ENCODE measurements at places on chromosomes 16 and 17.

DNA sequence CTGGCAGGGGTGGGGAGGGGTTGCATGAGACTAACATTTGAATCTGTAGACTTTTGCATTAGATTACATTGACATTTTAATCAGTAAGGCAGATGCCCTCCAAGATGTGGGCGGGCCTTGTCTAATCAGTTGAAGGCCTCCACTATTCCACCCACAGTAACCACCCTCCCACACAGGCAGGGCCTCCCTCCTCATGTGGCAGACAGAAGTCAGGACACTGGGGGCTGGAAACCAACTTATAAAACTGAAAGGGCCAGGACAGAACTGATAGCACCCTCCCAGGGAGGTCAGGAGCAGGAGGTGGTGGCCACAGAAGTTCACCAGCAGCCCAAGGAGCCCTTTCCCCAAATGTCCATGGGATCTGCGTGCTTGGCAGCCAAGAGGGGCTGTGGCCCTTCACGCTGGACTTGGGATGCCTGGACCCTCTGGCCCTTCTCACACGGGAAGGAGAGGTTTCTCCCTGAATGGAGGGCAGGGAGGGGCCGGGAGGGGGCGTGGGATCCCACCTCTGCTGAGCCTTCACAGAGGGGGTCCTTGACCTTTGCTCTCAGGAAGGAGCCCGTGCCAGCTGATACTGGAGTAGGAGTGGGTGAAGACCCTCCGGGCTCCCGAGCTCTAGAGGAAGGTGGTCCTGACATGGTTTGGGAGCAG lies 4.6 kb downstream of the PYCR1 start:
- no peak overlapping the region for H3K4me3 ChIP-seq
- peaks cover 38% of the 10 kb centered on the region for H3K36me3 ChIP-seq
- no peak overlapping the region for H3K27ac ChIP-seq
- H3K27me3 ChIP-seq = peaks cover 21% of the 10 kb centered on the region
- DNase-seq = no peak

- no peaks in the 10 kb centered on the region for H3K4me1 ChIP-seq
- H3K4me3 ChIP-seq = no peak overlapping the region
- H3K27me3 ChIP-seq = peaks cover 13% of the 10 kb centered on the region
- no peak overlapping the region for H3K27ac ChIP-seq
Measured at GRCh38 chr16:87047221-87048037, 269.8 kb downstream of the C16orf95 start.

DNA sequence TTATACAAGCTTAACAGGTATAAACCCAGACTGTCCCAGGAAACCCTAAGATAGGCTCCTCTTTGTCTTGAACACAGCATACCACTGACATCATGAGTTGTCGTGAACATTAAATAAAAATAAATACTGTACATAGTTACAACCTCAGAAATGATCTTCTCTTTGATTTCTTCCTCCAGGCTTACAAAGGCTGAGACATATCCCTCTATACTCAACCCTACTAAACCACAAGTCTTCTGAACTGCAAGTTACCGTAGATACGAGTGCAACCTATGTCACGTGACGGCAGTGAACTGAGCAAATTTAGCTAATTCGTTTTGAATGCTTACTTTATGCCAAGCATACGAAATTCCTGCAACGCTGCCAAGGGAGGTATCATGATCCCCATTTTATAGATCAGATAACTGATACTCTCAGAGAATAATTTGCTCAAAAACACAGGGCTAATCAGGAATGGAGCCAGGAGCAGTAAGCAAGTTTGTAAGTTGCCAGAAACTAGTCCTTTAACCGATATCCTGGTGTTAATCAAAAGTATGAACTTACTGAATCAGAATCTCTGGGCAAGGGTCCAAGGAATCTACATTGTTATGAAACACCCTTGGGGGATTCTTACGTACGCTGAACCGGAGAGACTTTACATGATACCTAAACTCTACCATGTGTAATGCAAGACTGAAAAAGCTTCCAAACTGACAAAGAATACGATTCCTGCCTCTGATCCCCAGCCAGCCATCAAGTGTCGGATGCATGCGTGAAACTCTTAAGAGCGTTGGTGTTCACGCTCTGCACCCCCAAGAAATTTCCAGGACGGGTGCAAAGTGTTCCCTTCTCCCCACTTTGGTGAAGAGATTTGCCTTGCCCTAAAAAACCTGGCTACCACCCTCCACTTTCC lies 106.2 kb downstream of the XYLT1 start:
- no peaks in the 10 kb centered on the region for H3K27me3 ChIP-seq
- peaks cover 67% of the 10 kb centered on the region for H3K4me1 ChIP-seq
- no peak for DNase-seq

DNA sequence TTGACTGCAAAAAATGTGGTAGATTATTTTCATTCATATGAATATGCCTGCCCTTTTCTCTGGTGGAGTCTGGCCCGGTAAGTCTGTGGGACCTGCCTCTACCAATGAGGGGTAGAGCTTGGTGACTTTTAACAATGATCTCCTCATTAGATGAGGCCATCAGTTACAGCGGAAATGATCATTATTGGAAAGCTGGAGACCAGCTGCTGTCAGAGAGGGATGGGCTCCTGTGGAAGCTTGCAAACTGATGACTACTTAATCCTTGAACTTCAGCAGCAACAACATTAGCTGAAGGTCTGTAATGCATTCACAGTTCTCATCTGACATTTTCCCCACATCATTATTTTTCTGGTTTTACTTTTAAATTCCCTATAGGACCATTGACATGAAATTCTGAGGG lies 194.1 kb downstream of the CDH13 start:
- H3K4me3 ChIP-seq = no peak overlapping the region
- no peaks in the 10 kb centered on the region for H3K36me3 ChIP-seq
- H3K27me3 ChIP-seq = peaks cover 5% of the 10 kb centered on the region
- H3K4me1 ChIP-seq = no peaks in the 10 kb centered on the region

- no peaks in the 10 kb centered on the region for H3K36me3 ChIP-seq
- H3K27ac ChIP-seq = no peak overlapping the region
- no peaks in the 10 kb centered on the region for H3K4me1 ChIP-seq
- no peak for DNase-seq
- H3K27me3 ChIP-seq = no peaks in the 10 kb centered on the region
- no peak overlapping the region for H3K4me3 ChIP-seq
Measured at GRCh38 chr16:87127061-87127765, 190.0 kb downstream of the C16orf95 start.

DNA sequence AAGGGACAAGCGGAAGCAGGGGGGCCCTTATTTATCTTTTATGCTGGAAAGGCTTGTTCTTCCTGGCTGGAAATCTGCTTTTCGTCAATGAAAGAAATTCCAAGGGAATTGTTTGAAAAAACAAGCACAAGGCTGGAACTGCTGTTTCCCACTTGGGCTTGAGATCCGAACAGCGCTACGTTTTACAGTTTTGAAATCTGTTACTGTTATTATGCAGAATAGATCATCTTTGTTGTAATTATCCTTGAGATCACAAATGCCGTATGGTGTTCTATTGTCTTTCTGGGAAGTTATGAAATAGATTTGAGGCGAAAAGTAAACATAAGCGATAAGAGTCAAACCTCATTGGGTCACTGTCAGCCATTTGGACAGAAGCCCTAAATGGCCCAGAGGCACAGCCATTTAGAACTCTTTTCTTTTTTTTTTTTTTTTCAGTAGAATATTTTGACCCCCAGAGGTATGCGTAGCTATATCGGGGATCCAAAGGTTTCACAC lies 223.3 kb downstream of the IRX3 start:
- no peak for DNase-seq
- H3K36me3 ChIP-seq = peaks cover 2% of the 10 kb centered on the region
- peaks cover 2% of the 10 kb centered on the region for H3K4me1 ChIP-seq
- no peak overlapping the region for H3K27ac ChIP-seq
- no peaks in the 10 kb centered on the region for H3K27me3 ChIP-seq
- H3K4me3 ChIP-seq = no peak overlapping the region

DNA sequence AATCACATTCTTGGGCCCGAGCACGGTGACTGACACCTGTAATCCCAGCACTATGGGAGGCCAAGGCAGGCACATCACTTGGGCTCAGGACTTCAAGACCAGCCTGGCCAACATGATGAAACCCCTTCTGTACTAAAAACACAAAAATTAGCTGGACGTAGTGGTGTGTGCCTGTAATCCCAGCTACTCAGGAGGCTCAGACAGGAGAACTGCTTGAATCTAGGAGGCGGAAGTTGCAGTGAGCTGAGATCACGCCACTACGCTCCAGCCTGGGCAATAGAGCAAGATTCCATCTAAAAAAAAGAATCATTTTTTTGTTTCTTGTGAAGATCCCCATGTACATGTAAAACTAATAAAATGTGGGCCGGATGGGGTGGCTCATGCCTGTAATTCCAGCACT lies 53.1 kb upstream of the ATF7IP2 start:
- peak overlapping the region; percentile 20 for H3K27ac ChIP-seq
- H3K27me3 ChIP-seq = no peaks in the 10 kb centered on the region
- H3K4me3 ChIP-seq = no peak overlapping the region
- H3K36me3 ChIP-seq = no peaks in the 10 kb centered on the region

- peak overlapping the region; percentile 90 for H3K27ac ChIP-seq
- no peaks in the 10 kb centered on the region for H3K27me3 ChIP-seq
- peak overlapping the region; percentile 44 for H3K4me3 ChIP-seq
- no peak for DNase-seq
Measured at GRCh38 chr17:78390241-78391050, 12.0 kb downstream of the PGS1 start.

- H3K27me3 ChIP-seq = no peaks in the 10 kb centered on the region
- DNase-seq = peak; percentile 3
- H3K27ac ChIP-seq = no peak overlapping the region
- H3K4me3 ChIP-seq = no peak overlapping the region
Measured at GRCh38 chr16:15777533-15778203, 79.2 kb downstream of the MYH11 start.

DNA sequence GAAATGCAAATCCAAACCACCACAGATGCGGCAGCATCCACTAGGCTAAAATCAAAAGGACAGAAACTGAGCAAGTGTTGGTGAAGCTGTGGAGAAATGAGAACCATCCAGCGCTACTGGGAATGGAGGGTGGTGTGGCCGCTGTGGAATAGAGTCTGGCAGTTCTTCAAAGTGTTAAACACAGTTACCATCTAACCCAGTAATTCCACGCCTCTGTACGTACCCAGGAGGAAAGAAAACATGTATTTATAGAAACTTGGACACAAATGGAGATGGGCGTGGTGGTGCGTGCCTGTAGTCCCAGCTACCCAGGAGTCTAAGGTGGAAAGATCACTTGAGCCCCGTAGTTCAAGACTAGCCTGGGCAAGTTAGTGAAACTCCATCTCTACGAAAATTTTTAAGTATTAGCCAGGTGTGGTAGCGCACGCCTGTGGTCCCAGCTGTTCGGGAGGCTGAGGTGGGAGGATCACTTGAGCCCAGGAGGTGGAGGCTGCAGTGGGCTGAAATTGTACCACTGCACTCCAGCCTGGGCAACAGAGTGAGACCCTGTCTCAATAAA lies 11.6 kb downstream of the SLC25A10 start:
- no peak overlapping the region for H3K4me3 ChIP-seq
- no peak for DNase-seq
- peaks cover 18% of the 10 kb centered on the region for H3K27me3 ChIP-seq
- H3K4me1 ChIP-seq = no peaks in the 10 kb centered on the region
- no peak overlapping the region for H3K27ac ChIP-seq

DNA sequence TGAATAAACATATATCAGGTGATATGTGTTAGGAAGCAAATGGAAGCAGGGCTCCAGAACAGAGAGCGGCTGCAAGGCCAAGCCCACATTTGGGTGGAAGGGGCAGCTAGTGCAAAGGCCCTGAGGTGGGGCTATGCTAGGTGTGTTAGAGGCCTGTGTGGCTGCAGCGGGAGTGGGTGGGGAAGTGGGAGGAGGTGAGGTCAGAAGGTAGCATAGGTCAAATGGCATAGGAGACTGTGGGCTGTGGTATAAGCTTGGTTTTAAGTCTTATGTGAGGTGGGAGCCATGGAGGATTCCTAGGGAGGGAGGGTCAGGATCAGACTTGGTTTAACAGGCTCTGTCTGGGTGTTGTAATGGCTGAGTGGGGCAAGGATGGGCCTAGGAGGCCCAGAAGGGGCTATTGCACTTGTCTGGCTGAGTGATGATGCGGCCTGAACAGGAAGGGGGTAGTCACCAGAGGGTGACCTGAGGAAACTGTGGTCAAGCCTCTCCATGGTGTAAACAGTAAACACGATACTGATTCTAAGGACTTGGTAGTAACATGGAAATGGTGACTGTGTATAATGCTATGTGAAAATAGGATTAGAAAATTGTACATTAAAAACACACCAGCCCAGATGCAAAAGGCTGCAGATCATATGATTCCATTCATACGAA lies 31.1 kb downstream of the RAI1 start:
- H3K4me1 ChIP-seq = peaks cover 47% of the 10 kb centered on the region
- peak; percentile 48 for DNase-seq
- peaks cover 4% of the 10 kb centered on the region for H3K27me3 ChIP-seq
- H3K4me3 ChIP-seq = peak overlapping the region; percentile 4
- peaks cover 8% of the 10 kb centered on the region for H3K36me3 ChIP-seq
- H3K27ac ChIP-seq = peak overlapping the region; percentile 77

- no peak overlapping the region for H3K4me3 ChIP-seq
- DNase-seq = no peak
- no peak overlapping the region for H3K27ac ChIP-seq
- no peaks in the 10 kb centered on the region for H3K36me3 ChIP-seq
Measured at GRCh38 chr16:15461376-15461775, 27.0 kb downstream of the BMERB1 start.

DNA sequence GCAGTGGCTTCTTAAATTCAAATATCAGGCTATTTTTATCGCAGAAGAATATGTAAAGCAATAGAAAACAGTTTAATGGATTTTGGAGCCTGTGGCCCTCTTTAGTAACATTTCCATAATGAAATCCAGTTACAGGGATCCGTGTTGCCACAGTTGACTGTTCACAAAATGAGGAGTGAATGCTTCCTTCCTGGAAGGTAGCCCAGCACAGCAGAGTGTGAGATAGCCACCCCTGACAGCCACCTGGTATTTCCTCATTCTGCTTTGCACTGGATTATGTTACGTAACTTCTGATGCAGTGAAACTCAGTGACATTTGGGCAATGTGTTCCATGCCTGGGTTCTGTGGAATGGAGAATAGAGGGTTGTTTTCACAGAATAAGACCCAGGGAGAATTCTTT lies 517.2 kb downstream of the RBFOX1 start:
- H3K27ac ChIP-seq = no peak overlapping the region
- H3K4me3 ChIP-seq = no peak overlapping the region
- no peaks in the 10 kb centered on the region for H3K36me3 ChIP-seq
- no peak for DNase-seq
- H3K27me3 ChIP-seq = no peaks in the 10 kb centered on the region

DNA sequence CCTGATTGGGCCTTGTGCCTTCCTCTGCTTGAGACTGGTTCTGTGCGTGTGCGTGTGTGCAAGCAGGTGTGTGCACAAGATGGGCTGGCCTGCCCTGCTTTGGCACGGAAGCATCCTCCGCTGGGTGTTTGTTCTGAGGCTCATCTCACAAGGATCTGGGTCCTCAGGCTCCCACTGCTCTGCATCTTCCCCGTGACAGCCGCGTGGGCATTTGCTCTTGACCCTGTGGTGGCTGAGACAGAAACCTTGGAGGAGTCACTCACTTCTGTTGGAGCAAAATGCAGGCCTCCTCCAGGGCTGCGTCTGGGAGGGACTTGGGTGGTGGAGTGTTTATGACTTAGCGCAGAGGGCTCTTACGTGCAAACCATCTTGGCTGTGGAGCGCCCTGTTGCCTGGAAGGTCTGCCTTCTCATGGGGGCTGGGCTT lies 119.2 kb downstream of the RPTOR start:
- H3K4me3 ChIP-seq = no peak overlapping the region
- peaks cover 10% of the 10 kb centered on the region for H3K36me3 ChIP-seq
- no peak overlapping the region for H3K27ac ChIP-seq
- H3K27me3 ChIP-seq = no peaks in the 10 kb centered on the region
- H3K4me1 ChIP-seq = peaks cover 67% of the 10 kb centered on the region
- DNase-seq = no peak

Measured in stimulated activated naive B cell treated with anti-CD40 and anti-IgM and Interleukin-4, amounts not matched to agents 10 μg/mL and 1 μg/mL and 100 μg/mL, for 72 hours (primary cell).